GM12892 (cell line): ENCODE measurements at places on chromosomes 13 and 19.
A peak's percentile ranks its signal among the peaks of the same experiment; 100 is the strongest.

DNA sequence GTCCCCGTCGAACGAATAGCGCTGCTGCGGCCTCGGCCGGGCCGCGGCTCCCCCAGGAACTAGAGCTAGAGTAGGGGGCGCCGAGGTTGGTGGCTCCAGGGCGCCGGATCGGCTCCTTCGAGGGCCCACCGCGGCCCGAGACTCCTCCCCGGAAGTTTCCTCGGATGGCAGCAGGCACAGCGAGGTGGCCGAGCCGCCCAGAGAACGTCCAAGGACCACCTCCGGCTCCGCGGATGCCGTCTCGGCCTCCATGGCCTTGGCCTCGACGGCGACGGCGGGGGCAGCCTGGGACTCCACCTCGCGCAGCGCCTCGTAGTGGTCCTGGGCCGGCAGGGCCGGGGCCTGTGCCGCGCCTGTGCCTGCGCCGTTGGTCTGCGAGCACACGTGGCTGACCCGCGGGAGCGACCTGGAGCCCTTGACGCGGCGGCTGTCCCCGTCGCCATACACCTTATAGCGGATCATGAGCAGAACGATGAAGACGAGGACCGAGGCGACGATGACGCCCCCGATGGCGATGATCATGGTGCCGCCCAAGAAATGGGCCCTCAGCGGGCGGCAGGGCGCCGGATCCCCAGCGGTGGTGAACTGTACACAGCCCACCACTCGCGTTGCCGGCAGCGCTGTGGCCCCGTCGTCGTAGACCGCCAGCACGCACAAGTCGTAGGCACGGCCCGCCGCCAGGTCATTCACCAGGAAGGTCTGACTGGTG is 11.8 kb downstream of the IFNL1 start:
- no peak for DNase-seq

GRCh38 chr19:19602713-19603324 is 15.7 kb downstream of the PBX4 start:
- DNase-seq, result no peak

GRCh38 chr13:31670831-31671617 is 68.3 kb upstream of the RXFP2 start:
- no peak for DNase-seq

DNA sequence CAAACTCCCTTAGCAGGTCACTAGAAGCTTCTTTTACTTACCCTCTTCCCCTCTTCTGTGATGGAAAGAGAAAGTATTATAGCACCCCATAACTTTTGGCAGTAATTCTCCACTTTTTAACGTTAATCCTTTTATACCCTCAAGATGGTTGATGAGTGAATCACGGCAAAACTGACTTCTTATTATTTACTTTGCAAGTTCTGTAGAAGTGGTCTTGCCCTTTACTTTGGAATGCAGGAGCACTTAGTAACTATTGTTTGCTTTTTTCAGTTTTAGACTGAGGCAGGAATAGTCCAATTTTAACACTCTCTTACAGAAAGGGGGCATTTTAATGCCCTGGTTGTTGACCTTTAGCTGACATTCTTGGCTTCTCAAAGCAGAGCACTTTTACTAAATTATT is 260.1 kb downstream of the LMO7 start:
- DNase-seq, result no peak

- DNase-seq, result peak; percentile 95
Observed at GRCh38 chr19:29605653-29606419, at the start of gene POP4. Gene POP4 (plus strand): TSS chr19:29606283. CDS start chr19:29606319, 36 bp downstream.

DNA sequence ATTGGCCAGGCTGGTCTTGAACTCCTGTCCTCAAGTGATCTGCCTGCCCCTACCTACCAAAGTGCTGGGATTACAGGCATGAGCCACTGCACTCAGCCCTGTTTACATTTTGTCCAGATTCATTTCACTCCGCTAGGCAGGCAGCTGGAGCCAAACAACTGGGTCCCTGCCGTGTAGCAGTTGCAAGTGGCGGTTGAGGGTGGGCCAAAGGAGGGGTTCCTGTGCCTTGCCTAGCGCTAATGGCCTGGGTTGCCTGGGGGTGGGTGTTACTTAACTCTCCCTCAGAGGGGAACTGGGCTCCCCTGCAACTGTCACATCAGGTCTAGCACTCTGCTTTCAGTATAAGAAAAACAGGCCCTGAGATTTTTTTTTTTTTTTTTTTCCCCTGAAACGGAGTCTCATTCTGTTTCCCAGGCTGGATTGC is 7.4 kb downstream of the ACP5 start:
- DNase-seq, result peak; percentile 4

DNA sequence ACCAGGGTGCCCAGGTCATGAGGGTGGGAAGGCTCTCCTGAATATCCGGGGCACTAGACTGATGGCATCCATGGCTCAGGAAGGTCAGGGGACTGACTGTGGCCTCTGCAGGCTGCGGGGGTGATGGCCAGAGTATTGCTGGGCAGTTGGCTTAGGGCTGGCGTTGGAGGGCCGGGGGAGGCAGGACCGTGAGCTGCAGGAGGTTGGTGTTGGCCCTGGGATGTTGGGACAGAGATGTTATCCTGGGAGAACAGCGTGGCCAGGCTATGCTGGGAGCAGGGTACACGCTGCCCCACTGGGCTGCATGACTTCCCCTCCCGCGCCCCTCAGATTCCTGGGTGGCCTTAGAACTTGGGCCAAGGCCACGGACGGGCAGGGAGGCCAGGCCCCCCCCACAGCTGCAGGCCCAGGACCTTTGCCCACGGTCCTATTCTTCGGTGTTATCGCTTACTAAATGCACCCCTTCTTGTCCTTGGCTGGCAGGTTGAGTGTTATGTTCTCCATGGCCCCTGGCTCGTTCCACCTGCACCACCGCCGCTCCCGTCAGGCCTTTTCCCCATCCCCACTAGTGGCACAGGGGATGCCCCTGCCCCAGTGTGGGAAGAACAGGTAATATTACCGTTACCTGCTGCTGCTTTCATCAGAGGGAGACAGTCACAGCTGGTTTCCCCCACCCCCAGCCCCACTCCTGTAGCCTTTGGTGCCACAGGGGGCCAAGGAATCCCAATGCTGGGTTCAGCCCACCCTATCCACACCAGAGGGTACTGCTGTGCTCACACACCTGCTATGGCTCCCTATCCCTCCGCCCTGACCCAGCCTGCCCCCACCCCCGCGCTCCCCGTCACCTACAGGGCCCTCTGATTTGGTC is 3.2 kb upstream of the ISYNA1 start:
- DNase-seq, result no peak

DNA sequence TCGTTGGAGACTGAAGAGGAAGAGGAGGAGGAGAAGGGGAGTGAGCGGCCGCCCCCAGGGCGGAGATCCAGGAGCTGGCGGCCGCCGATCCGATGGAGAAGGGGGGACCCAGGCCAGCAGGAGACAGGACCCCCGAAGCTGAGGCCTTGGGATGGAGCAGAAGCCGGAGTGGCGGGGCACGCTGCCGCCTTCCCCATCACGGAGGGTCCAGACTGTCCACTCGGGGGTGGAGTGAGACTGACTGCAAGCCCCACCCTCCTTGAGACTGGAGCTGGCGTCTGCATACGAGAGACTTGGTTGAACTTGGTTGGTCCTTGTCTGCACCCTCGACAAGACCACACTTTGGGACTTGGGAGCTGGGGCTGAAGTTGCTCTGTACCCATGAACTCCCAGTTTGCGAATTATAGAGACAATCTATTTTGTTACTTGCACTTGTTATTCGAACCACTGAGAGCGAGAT is 1.8 kb downstream of the GADD45B start:
- DNase-seq, result no peak

GRCh38 chr19:2089001-2089711 is 7.0 kb downstream of the MOB3A start:
- no peak for DNase-seq

DNA sequence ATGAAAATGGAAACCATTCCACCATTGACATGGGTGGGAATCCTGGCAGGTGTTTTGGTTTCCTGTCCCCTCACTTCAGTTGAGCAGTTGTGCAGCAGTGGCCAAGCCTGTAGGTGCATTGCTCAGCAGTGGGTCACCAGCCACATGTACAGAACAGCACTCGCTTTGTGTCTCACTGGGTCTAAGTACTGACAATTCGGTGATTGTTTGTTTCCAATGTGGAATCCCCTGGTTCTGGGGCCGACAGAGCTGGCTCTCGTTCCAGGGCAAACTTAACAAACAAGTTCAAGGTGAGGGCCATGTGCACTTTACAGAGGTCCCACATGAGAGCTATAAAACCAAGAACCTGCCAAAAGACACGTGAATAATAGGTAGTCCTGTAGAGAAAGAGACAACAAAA is 54.1 kb upstream of the SPATA13 start:
- DNase-seq, result no peak

- no peak for DNase-seq
Observed at GRCh38 chr19:2345076-2345475, 15.0 kb upstream of the TMPRSS9 start.

DNA sequence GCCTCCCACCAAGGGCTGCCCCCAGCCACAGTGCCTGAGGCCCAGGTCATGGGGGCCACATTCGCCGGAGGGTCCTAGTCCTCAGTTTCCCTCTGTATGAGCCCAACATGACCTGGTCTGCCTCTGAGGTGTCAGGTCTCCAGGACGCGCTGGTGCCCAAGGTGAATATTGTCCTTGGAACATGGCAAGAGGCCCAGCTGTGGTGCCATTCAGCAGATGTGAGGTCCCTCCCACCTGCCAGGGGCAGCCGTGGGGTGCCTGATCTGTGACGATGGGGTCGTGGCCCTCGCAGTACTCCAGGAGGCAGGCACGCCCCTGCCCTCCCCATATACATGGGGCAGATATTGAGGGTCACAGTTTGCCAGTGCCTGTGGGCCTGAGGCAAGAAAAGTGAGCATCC is 151.9 kb downstream of the KDM4B start:
- DNase-seq, result no peak

DNA sequence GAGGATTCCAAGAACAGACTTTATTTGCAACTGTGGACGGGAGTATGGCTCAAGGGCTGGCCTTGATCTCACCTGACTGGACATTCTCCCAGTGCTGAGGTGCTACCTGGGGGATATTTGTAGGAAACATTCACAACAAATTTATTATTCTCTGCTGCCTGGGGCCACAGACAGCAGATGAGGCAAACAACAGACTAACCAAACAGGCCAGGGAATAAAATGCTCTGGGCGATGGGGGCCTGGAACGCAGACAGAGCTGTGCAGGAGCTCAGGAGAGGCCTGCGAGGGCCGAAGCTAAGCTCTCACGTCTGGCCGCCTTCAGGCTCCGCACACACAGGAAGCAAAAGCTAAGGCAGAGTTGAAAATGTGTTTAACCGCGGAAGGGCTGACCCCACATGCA is 7.8 kb downstream of the PLPP2 start:
- DNase-seq, result no peak

GRCh38 chr13:99995589-99996380 is 14.2 kb downstream of the ZIC2 start:
- DNase-seq, result no peak

DNA sequence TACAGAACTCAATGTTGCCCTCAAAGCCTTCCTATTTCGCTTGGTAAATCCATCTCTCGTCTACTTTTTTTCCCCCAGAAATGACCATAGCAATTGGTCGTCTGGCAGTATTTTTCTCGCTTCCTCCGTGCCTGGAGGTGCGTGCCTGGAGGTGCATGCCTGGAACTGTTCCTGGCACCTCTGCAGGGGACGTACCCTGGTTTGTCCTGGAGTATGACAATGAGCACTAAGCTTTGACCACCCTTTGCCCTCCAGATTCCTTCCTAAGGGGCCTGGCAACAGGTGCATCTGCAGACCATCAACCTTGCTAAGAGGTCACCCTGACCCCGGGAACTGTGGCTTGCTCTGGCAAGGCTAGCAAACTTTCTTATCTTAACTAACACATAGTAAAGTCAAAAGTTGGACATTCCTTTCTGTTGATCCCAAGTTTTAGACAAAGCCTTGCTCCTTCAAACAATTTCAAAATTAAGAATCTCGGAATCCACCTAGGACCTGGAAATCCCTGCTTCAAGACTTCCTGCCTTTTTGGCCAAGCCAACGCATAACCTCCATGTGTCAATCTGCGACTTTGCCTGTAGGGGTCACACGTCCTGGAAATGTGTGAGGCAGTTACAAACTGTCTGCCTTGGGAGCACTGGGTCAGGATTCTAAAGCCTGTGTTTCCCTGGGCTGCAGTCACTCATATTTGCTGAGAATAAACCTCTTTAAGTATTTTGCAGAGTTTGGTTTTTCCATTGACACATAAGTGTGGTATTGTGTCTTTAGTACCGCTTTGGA is 28.8 kb upstream of the TUBGCP3 start:
- peak; percentile 44 for DNase-seq

DNA sequence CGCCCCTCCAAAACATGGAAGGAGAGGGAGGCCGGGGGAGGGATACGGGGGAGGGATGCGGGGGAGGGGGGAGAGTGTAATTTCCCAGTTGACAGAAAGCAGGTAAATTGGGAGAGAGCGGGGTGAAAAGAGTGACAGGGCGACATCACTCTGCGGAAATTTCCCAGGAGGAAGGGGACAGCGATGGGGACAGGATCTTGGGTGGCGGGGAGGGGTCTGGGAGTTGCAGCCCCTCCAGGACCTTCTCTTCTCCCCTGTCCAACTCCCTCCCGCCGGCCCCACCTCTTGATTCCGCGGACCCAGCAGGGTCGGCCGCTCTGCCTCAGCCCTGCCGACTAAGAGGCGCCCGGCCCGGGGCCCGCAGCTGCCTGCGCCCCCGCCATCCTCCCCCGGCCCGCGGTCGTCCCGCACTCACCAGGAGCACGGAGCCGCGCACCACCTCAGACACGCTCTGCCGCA is 108.0 kb upstream of the DOCK9 start:
- DNase-seq, result no peak

- no peak for DNase-seq
Observed at GRCh38 chr13:43861863-43862262, 17.7 kb downstream of the CCDC122 start.

GRCh38 chr19:9935506-9936325 is 599 bp downstream of the OLFM2 start:
- no peak for DNase-seq

DNA sequence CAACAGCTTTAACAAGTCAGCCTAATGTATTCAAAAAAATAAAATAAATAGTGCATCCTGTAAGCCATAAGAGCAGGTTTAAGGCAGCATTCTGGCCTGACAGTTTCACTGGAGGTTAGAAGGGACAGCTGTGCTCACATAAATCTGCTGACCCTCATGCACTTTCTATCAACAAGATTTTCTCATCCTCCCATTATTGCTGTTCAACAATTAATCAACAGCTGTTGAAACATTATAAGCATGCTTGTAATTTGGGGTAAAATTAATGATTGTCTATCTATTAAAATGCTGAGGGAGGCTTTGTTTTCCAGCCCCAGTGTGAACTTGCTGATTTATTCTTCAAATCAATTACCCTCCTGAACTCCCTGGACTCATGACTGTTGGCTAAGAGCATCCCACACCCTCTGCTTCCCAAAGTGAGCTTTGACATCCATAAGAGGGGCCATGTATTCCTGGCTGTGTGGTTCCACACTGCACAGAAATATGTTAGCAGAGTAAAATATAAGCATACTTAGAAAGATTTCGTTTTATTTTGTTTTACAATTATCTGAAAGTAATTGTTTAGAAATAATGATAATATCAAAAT is 492.4 kb downstream of the EFNB2 start:
- DNase-seq, result no peak

DNA sequence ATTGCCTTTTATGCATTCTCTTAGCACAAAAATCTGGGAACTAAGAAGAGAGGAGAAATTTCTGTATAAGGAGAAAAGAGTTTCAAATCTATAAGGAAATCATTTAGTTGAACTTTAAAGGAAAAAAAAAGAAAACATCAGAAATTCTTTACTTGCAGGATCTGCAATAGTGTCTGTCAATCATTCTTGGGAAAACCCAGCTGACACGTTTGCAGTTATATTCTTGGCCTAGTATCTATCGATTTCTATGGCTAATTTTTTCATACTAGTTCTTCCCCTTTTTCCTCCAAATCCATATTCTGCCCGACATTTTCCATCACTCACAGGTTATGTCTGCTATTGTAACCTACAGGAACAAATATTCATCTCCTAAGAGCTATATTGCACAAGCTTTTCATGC is 160.7 kb downstream of the ABCC4 start:
- no peak for DNase-seq
